ENCODE measurements at places on chromosomes 12 and 14.

- no peak overlapping the region for H3K4me3 ChIP-seq
- H3K27ac ChIP-seq: no peak overlapping the region
- no peak for DNase-seq
- H3K27me3 ChIP-seq: no peaks in the 10 kb centered on the region
- H3K36me3 ChIP-seq: no peaks in the 10 kb centered on the region
Measured at GRCh38 chr12:11628353-11628752, 21.1 kb upstream of the ETV6 start.

DNA sequence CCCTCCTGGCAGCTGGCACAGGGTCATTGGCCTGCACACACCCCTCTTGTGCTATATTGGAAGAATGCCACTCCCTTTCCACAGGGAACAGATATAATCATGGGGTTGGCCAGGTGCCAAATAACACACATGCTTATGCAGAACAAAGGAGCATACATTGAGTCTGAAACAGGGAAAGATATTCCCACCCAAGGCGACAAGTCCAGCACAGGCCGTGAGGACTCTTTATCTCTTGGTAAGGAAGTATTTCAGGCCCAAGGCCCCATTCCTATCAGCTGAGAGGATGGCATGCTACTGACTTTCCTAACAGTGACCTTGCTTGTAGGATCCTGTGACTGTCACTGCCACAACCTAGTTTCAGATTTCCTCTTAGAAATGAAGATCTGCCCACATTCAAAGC is 59.0 kb upstream of the STXBP6 start:
- no peaks in the 10 kb centered on the region for H3K36me3 ChIP-seq
- no peaks in the 10 kb centered on the region for H3K4me1 ChIP-seq
- no peak overlapping the region for H3K27ac ChIP-seq
- no peak overlapping the region for H3K4me3 ChIP-seq

DNA sequence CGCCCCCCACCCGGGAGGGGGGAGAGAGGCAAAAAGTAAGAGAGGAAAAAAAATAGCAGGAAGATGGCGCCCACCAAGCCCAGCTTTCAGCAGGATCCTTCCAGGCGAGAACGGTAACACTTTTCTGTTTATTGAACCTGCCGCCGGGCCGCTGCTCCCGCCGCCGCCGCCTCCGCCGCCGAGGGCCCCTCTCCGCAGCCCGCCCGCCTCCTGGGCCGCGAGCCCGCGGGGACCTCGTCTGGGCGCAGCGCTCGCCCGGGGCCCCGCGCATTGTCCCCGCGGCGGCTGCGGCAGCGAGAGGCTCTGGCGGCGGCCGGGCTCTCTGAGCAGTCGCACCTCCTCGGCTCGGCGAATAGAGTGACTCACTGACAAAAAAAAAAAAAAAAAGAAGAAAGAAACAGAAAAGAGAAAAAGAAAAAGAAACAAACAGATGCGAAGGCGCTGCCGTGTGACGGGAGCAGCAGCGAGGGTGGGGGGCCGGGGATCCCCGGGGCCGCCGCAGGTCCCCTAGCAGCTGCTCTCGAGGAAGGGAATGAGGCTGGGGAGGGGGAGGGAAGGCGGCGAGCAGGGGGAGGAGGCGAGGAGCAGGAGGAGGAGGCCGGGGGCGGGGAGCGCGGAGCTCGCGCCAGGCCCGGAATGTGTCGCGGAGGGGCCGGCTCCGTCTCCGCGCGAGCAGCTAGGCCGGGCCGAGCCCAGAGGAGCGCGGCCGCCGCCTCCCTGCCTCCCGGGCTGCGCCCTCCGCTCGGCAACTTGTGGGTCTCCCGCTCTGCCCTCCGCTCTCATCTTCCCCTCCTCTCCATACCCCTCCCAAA is 781 bp downstream of the NPAS3 start:
- no peaks in the 10 kb centered on the region for H3K36me3 ChIP-seq
- peaks cover 21% of the 10 kb centered on the region for H3K27me3 ChIP-seq
- peaks cover 4% of the 10 kb centered on the region for H3K4me1 ChIP-seq
- no peak overlapping the region for H3K27ac ChIP-seq
- peak overlapping the region; percentile 49 for H3K4me3 ChIP-seq

DNA sequence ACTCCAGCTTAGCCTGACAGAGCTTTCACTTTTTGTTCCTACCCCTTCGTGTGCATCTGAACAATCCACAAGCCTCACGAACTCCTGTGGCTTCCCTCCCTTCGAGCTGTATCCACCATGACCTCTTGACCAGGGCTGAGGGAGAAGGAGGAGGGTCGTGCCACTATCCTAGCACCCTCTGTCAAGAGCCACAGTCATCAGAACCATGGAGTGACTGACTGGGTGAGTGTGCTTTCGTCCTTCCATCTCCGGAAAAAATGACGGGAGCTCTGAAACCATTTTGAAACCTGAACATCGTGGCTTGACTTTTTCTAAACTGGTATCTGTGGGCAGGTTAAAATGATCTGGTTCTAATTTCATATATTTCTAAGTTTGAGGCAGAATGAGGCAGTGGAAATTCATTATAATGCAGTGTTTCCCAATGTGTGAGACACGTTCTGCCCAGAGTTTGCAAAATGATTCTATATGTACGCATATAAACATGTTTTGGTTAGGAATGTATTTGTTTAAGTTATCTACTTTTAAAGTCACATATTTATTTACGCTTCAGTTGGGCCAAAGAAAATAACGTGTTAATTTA is 27.0 kb downstream of the IL26 start:
- H3K4me1 ChIP-seq: peaks cover 17% of the 10 kb centered on the region
- no peak overlapping the region for H3K27ac ChIP-seq
- H3K27me3 ChIP-seq: no peaks in the 10 kb centered on the region
- no peaks in the 10 kb centered on the region for H3K36me3 ChIP-seq
- peak overlapping the region; percentile 4 for H3K4me3 ChIP-seq

DNA sequence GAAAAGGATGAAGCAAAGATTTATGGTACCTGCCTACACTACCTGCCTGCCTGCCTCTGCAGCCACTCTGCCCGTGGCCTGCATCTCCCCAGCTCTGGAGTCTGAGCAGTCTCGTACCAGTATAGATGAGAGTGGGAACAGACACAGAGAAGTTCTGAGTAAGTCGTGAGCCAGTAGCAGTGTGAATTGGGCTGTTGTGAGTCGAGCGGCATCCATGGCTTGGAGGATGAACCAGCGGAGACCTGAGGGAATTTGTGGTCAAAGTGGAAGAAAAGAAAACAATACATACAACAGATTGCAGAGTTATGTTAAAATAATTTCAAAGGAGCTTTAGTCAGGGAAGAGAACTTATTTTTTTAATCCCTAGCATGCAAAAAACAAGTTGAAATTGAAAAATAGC is 25.3 kb downstream of the C2CD5 start:
- no peak overlapping the region for H3K4me3 ChIP-seq
- H3K27me3 ChIP-seq: no peaks in the 10 kb centered on the region
- H3K4me1 ChIP-seq: no peaks in the 10 kb centered on the region
- H3K36me3 ChIP-seq: peaks cover 25% of the 10 kb centered on the region

GRCh38 chr14:99884834-99885648 is 91.8 kb downstream of the EML1 start:
- no peak overlapping the region for H3K27ac ChIP-seq
- no peaks in the 10 kb centered on the region for H3K36me3 ChIP-seq
- H3K4me3 ChIP-seq: no peak overlapping the region
- H3K27me3 ChIP-seq: no peaks in the 10 kb centered on the region

- DNase-seq: no peak
- H3K27me3 ChIP-seq: no peaks in the 10 kb centered on the region
- no peak overlapping the region for H3K4me3 ChIP-seq
- peaks cover 5% of the 10 kb centered on the region for H3K4me1 ChIP-seq
- H3K27ac ChIP-seq: no peak overlapping the region
Measured at GRCh38 chr14:89750281-89750755, 204.2 kb downstream of the EFCAB11 start.

DNA sequence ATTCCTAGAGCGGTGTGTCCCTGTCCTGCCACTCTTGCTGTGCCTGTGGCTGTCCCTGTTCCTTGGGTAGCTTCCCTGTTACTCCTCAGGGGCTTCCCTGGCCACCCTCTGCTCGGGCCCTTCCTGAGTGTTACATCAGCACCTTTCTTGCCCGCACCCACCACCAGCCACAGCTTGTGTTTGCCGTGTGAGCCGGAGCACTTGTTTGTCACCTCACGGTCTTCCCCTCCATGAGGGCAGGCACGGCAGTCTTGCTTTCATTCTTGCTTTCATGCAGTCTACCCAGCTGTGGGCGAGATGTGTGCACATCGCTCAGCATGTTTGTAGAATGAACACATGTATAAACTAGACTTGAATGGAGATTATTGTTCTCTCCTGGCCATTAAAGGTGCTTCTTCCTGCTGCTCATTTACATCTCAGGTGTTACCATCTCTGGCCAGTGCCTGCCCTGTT is 42.0 kb downstream of the TRAF3 start:
- peak overlapping the region; percentile 29 for H3K27ac ChIP-seq
- H3K4me3 ChIP-seq: no peak overlapping the region
- H3K27me3 ChIP-seq: no peaks in the 10 kb centered on the region
- peak; percentile 25 for DNase-seq
- no peaks in the 10 kb centered on the region for H3K36me3 ChIP-seq

DNA sequence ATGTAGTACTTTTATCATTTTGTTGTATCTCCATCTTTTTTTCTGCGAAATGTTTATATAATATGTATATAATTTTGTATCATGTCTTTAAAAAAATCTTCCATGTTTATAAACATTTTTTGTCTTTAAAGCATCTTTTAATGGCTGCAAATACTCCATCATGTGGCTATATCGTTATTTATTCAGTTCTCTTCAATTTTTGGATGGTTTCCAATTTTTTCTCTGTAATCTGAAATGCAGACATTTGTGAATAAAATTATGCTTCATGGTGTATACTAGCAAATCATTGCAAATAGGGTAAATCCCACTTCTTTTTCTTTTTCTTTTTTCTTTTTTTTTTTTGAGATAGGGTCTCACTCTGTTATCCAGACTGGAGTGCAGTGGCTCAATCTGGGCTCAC is 54.0 kb downstream of the CPSF2 start:
- H3K36me3 ChIP-seq: no peaks in the 10 kb centered on the region
- H3K4me3 ChIP-seq: no peak overlapping the region
- no peaks in the 10 kb centered on the region for H3K27me3 ChIP-seq
- no peak for DNase-seq
- H3K27ac ChIP-seq: no peak overlapping the region

DNA sequence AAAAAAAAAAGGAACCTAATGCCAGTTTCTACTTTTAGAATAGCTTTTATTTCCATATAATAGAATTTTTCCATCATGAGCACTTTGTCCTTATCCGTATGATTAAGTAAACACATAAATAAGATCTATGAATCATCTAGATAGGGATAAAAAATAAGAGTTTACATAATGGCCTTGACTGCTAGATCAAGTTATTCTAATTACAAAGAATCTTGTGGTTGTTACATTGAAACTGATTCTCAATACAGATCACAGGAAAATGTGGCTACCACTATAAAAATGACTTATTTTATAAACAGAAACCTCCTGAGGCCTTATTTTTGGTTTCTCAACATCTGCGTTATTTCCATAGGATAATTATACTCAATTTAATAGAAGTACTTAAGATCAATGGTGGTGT is 34.4 kb upstream of the NDUFA12 start:
- no peak for DNase-seq
- H3K4me1 ChIP-seq: no peaks in the 10 kb centered on the region
- H3K27ac ChIP-seq: no peak overlapping the region
- no peaks in the 10 kb centered on the region for H3K27me3 ChIP-seq

DNA sequence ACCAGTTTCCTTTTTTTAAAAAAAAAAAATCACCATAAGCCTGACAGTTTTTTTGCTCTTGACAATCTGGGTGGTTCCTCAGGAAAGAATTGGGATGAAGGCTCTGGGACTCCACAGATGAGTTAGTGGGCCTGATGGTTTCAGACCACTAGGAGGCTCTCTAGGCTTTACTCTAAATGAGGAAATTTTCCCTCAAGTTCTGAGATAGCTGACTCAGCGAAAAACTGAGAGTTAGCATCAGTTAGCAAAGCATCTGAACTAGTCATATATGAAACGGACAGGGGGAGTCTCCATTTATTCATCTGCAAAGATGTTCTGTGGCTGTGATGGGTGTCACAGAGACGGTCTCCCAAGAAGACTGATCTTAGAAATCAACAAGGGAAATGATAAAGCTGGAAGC is 314.3 kb upstream of the OR4E1 start:
- H3K36me3 ChIP-seq: no peaks in the 10 kb centered on the region
- H3K4me1 ChIP-seq: no peaks in the 10 kb centered on the region
- no peak overlapping the region for H3K27ac ChIP-seq
- DNase-seq: no peak
- H3K4me3 ChIP-seq: no peak overlapping the region

DNA sequence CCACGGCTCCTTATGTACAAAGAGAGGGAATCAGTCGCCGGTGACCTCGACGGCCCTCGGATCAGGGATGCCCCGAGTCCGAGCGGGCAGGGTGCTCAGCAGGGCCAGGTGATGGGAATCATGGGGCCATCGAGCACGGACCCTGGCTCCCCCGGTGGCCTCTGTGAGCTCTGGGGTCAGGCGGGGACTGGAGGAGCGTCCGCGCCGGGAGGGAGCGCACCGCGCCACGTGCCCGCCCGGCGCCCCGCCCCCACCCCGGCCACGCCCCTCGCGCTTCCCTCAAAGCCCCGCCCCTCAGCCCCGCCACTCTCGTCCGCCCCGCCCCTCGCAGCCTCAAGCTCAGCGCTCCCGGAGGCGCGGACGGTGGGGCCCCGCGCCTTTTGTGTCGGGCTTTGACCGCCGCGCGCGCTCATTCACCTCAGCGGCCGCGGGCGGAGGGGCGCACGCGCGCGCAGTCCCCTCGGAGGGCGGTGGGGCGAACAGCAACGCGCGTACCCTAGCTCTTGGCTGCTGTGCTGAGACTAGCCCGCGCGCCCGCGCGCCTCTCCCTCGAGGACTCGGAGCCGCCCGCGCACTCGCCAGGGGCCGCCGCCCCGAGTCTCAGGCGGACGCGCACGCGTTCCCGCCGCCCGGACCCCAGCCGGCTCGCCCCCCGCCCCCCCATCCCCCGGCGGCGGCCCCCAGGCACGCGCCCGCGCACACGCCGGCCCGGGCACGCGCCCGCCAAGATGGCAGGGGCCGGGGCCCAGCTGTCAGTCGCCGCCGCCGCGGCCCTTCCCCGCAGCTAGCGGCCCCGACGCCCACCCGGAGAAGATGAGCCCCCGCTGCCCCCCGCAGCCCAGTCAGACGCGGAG is 93.9 kb upstream of the EVL start:
- peak; percentile 68 for DNase-seq
- H3K4me3 ChIP-seq: peak overlapping the region; percentile 73
- H3K4me1 ChIP-seq: peaks cover 4% of the 10 kb centered on the region

DNA sequence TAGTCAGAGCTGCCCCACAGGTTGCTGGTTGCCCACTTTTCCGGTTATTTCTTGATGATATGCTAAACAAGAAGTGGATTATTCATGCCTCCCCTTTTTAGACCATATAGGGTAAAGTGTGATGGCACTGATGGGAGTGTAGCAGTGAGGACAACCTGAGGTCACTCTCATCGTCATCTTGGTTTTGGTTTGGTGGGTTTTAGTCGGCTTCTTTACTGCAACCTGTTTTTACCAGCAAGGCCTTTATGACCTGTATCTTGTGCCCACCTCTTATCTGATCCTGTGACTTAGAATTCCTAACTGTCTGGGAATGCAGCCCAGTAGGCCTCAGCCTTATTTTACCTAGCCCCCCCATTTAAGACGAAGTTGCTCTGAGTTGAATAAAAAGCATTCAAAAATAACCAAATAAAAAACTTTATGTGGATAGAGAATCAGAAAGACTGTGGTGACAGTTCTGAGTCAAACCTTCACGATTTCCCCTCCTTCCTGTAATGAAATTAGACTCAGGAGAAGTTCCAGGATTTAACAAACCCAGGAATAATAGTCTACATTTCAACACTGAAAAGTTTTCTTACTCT is 144.2 kb downstream of the PAWR start:
- H3K4me1 ChIP-seq: no peaks in the 10 kb centered on the region
- no peaks in the 10 kb centered on the region for H3K27me3 ChIP-seq
- no peak for DNase-seq
- no peak overlapping the region for H3K27ac ChIP-seq
- no peaks in the 10 kb centered on the region for H3K36me3 ChIP-seq
